ENCODE measurements at places on chromosomes 1 and 21.
A peak's percentile ranks its signal among the peaks of the same experiment; 100 is the strongest.

DNA sequence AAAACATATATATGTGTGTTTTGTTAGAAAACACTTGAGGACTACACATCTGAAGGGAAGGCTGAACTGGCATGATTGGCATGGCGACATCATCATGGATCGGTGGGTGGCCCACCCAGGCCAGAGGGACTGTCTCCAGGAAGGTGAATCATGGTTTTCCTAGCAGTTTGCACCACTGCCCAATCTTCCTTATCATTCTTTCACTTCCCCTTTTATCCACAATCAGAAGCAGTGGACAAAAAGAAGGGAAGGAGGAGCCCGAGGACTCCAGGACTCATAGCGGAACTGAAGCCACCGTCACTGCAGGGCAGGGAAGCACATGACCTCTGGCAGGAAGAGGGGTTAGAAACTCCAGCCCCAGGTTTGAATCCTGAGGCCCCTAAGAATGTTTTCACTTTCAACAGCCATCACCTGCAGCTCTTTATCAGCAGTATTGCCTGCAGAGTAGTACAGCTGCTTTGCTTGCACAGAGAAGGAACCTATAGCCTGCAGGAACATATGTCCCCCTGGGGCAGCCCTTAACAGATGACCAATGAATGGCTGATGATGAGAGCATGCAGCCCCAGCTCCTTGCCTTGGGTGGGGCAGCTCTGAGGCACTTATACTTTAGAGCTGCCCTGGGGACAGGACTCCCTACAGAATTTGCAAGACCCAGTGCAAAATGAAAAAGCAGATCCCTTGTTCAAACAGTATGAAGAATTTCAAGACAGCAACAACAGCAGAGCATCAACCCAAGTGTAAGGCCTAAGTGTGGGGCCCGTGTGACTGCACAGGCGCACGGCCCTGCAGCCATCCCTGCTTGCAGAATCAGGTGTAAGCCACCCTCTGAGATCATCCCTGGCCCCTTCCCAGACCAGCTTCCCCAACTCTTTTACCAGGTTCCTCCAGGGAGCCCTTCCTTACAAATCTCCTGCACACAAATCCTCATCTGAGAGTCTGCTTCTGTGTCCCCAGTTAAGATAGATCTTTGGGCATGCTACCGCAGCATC, 241.8 kb upstream of the IRF2BP2 start:
- DNase-seq, result peak; percentile 62

DNA sequence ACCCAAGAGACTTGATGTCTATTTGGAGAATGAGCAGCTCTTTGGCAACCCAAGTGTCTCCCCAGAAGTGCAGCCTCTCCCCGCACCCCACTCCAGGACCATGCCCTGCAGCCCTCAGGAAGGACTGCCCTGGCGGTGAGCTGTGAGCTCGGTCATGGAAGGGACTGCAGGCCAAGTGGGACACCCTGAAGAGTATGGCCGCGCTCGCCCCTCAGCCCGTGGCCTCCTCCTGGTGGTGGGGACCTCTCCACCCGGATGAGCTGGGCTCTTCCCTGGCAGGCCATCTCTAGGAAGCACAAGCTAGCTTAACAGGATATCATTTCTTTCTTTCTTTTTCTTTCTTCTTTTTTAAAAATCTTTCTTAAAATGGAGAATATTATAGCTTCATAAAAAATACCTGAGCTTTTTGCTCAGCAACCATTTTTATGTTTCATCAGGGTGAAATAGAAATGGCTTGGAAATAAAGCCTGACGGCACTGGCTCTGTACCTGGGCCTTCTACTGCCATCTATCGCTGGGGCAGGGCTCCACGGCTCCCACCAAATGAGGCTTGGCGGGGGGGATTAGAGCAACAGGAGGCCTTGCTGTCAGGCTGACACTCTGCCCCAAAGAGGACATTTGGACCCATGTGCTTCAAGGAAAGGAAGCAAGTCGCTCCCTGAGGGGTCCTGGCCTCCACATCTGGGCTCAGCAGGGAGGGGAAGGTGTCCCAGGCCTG, 296.2 kb upstream of the VAMP3 start:
- no peak for DNase-seq

- DNase-seq, result no peak
Measured at GRCh38 chr1:154433161-154433764, 28.1 kb downstream of the IL6R start.

- DNase-seq, result no peak
Measured at GRCh38 chr1:12114916-12115315, 51.8 kb downstream of the TNFRSF8 start.

DNA sequence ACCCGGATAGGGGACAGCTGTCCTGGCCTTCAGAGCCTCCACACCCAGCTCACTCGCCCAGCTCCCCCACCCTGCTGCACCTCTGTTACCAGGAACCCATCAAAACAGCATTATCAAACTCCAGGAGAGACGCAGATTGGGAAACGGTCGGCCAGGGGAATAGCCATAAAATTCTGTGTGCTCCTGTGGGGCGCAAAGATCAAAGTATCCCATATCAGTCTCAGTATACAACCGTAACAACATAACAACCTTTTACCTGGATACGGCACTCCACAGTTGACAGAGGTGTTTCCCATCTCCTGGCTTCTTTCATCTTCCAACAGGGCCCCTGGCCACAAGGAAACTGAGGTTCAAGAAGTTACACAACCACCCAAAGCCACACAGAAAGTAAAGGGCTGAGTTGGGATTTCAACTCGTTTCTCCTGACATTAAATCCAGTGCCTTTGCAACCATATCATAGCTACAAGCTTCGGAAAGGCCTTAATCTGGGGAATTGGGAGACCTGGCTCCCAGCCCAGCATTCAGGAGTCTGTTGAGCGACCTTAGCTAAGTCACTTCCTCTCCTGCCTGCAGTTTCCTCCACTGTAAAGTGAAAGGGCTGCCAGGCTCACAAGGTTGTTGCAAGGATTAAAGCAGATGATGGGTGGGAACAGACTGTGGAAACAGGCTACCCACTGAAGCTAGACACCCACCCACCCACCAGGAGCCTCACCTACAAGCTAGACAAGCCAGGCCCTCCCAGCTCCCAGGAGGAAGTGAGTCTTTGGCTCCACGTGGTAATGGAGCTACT, 8.1 kb upstream of the EPHB2 start:
- DNase-seq, result peak; percentile 29

DNA sequence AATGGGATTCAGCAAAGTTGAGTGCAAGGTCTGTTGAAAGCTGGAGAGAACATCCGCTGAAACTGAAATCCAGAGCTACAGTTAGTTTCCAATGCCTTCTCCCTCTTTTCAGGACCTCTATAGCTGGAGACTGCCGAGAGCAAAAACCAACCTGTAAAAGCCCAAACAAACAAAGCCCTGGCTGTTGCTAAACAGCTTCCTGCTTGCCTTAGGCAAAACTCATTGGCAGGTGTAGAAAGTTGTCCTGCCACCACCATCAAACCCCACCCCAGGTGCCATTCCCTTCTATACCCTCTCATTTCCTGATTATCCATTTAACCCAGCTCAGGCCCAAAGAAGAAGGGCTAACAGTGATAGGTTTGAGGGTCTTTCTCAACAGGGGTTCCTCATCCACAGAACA, 24.7 kb downstream of the SCYL3 start:
- DNase-seq, result no peak

DNA sequence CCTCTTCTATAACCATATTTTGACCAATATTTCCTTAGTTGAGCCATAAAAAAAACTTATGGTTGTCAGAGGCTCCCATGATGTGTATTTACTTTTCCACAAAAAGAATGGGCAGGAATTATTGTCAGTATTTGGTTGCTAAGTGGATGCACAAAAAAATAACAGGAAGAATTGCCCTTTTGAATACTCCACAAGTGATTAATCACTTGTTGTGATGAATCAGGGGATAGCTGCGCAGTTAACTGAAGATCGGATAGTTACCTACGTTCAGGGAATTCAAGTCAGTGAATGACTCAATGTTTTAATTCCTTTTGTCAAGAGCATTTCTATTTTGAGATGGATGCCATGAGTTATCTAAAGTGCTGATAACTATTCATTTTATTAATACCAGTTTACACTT, 785.2 kb upstream of the B3GALT2 start:
- no peak for DNase-seq

DNA sequence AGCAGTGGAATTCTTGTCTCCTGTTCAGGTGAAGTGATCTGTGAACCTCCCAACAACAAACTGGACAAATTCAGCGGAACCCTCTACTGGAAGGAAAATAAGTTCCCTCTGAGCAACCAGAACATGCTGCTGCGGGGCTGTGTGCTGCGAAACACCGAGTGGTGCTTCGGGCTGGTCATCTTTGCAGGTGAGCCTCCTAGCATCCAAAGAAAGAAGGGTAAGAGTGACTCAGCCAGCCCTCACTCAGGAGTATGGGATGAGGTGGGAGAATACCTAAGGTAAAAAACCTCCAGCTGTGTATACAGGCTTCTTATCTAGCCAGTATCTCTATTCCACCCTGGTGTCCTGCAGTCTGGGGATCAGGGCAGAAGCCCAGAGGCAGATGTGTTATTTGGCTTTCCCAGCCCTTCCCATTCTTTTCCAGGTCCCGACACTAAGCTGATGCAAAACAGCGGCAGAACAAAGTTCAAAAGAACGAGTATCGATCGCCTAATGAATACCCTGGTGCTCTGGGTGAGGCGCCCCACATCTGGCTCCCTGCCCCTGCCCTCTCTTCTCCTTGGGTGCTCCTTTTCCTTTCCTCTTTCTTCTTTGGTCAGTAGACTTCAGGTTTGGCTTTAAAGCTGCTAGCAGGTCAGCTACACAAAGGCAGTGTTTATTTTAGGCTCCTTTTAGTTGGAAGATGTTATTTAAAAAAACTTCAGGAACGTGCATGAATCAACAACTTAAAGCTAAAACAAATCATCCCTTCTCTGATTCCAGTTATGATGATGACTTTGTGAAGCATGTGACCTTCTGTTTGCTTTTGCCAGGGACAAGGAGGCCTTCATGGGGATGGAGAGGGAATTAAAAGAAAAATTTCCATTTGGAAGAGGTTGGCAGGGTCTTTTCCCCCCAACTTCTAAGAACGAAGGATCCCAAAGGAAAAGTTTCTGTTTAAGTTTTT, 9.0 kb downstream of the ATP8B2 start:
- DNase-seq, result peak; percentile 37

GRCh38 chr1:164855716-164856329, 296.8 kb downstream of the PBX1 start:
- DNase-seq, result no peak

- DNase-seq, result no peak
Measured at GRCh38 chr1:157195521-157196244, 57.5 kb upstream of the ETV3 start.

Data from fibroblast of the aortic adventitia (primary cell).